EL (cell line): ENCODE measurements at places on chromosomes 6 and 20.
A peak's percentile ranks its signal among the peaks of the same experiment; 100 is the strongest.

DNA sequence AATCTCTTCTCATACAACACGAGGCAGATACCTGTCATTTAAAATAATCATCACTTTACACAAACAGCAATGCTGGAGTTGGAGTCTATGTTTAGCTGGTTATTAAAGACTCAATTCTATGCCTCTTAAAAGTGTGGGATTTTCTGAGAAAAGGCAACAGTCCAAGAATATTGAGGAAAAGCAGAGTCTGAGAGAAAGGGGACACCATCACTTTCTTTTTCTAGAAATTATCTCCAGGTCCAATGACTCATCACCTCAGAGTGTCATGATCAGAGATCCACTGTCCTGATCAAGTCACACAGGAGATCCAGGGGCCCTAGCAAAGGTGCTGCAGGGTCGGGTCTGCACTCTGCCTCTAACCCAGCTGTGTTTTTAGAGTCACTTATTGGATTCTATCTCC is 8.0 kb downstream of the CYP24A1 start:
- no peak for DNase-seq

DNA sequence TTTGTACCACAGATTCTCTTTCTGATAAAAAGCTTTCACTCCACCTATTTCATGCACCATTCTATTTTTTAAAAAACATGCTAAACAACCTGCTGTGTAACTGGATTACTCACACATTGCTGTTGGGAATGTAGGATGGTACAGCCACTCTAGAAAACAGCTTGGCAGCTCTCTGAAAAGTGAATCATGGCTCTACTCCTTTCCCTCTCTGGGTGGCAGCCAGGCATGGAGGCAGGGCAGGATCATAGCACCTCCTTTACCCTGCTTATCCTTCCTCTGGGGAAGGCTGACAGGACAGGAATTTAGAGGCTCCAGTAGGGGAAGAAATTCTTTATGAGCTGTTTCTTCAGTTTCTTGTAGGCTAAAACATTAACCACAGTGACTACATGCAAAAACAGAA is 6.7 kb upstream of the VNN2 start:
- peak; percentile 82 for DNase-seq

DNA sequence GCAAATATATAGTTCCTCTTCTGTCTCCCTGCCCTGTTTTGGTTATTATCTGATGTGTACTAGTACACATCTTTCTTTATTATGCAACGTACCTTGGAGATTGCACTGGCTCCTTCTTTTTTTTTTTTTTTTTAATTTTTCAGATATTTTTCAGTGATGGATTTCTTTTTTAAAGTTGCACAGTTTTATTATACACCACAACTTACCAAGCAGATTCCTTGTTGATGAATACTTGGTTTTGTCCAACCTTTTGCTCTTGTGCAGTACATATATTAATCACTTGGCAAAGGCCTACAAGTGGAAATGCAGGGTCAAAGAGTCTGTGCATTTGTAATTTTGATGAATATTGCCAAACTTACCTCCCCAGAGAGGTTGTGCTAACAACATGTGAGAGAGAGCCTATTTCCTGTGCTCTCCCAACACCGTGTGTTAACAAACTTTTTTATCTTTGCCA is 50.1 kb upstream of the RNF24 start:
- peak; percentile 76 for DNase-seq

- no peak for DNase-seq
Measured at GRCh38 chr6:20458027-20458894, 56.6 kb downstream of the E2F3 start.

DNA sequence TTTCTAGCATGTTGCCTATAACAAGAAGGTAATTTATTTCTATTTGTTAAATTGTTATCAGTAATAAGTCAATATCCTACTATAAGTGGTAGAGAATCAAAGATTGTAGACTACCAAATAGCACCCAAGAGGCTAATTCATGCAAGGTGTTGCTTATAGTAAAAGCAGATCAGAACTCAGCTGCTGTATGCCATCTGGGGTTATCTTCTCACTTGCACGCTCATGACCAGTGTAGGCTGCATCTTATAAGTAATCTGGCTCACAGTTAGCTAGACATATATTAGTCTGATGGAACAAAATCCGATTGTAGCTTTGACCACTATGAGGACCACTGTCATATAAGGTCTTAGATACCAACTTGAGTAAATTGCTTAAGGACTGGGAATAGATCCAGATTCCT is 17.0 kb downstream of the TOP1 start:
- DNase-seq, result no peak

DNA sequence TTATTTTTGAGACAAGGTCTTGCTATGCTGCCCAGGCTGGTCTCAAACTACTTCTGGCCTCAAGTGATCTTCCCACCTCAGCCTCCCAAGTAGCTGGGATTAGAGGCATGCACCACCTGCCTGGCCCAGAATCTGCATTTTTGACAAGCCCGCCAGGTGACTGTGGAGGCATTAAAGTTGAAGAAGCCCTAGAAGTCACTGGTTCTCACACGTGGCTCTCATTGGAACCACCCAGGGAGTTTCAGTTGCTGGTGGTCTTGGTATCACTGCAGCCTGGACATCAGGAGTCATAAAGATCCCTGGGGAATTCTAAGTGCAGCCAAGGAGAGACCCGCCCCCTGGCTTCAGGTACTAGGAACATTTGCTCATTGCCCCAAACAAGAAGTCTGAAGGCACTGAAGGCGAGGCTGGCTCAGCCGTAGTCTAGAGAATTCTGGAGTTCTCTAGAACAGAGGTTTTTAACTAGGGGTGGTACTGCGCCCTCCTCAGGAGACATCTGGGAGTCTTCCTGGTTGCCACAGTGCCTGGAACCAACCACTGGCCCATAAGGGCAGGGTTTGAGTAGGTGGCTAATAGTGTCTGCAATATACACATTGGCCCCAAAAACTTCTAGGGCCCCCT is 182.8 kb downstream of the ZMYND8 start:
- DNase-seq, result no peak

- no peak for DNase-seq
Measured at GRCh38 chr20:51378171-51378928, 164.2 kb downstream of the NFATC2 start.

- no peak for DNase-seq
Measured at GRCh38 chr6:35080016-35080680, 61.0 kb downstream of the TCP11 start.

DNA sequence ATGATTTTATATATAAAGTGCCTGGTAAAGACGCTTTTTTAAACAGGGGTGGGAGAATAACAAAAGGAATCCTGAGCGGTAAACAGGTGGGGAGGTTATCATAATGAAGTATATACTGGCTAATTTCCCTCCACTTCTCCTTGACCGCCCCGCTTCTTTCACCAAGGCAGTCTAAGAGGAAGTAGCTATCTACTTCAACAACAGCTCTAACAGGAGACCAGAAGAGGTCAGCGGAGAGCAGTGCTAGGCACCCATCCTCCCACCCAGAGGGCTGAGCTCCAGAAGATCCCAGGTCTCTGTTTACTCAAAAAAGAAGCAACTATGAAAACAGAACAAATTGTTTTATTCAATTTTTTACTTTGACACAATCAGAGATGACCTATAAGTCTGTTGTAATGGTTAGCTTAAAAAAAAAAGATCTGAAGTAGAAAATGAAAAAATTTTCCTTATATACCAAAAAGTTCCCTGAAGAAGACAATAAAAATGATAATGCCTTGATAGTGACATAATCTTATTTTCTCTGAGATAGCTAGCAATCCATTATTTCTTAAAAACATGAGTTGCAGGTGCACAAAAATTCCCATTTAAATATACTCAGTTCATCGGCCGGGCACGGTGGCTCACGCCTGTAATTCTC is 141.1 kb downstream of the PDSS2 start:
- peak; percentile 68 for DNase-seq

DNA sequence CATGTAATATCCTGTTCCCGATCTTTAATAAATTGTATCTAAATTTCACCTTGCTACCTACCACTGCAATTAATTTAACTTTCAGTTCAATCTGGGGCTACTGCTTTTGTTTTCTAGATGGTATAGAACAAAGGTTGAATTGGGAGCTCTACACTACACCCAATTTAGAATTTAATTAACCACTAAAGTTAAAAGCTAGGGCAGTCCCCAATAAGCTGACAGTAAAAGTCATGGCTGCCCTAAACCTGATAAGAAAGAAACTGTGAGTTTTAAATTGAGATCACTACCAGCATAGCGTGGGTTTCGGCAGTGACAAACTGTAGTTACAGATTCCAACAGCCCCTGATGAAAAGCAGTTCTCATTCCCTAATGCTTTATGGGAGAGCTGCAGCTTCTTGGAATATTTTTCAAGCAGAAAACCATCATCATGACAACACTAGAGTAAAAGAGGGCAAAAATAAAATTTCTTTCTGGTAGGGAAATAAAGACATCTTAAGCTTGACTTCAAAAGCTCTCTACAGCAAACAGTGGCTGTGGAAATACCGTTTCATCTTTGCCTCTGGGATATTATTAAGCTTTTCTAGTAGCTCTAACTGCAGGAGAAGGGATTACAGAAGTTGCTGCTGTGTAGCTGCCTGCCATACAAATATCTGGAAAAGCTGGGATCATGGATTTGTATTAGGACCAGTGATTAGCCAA is 1372.1 kb downstream of the EPHA7 start:
- DNase-seq, result no peak

- no peak for DNase-seq
Measured at GRCh38 chr6:142167486-142167885, 20.4 kb downstream of the VTA1 start.

DNA sequence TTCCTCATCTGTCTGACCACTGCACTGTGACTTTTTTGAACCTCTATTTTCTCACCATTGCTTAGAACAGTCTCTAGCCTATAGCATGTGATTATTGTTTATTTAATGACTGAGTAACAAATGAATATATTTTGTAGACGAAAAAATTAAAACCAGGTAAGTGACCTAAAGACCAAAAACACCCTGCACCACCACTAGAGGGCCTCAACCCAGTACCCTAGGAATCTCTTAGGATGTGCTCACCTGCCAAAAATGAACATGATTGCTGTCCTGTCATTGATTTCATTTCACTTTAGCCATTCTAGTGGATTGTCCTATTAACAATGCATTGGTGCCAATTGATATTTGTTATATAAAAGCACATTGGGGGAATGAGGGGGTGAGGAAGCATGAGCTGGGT is 199.1 kb downstream of the COL9A1 start:
- DNase-seq, result no peak
